ENCODE measurements at places on chromosomes 11 and 22.

- no peak for DNase-seq
Observed at GRCh38 chr22:41034706-41035105, 57.7 kb upstream of the EP300 start.

DNA sequence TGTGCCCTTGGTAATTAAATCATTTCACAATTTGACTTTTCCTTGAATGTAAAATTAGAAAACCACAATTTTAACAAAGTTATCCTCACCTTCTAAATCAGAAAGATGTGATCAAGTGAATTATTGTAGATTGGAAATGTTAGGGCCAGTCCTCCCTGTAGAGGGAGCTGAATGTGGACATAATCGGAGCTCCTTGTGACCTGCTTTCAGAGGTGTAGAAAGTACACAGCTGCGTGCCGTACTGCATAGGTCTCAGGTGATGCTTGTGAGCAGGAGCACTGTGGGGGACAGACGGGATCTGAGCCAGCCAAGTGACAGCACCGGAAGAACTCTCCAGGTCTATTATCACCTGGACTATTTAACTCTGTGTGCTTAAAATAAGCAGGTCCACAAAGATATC, 338.0 kb downstream of the AASDHPPT start:
- DNase-seq, result no peak

GRCh38 chr22:27809700-27810608, 8.4 kb upstream of the MN1 start:
- DNase-seq, result no peak

GRCh38 chr11:57650739-57651090, 1.0 kb upstream of the YPEL4 start:
- no peak for DNase-seq

GRCh38 chr22:19661156-19661555, 53.1 kb upstream of the SEPTIN5 start:
- DNase-seq, result no peak

- no peak for DNase-seq
Observed at GRCh38 chr11:19650467-19650866, 62.2 kb upstream of the NAV2 start.
